Activated naive CD8-positive, alpha-beta T cell treated with anti-CD3 and anti-CD28 coated beads, Interleukin-2, amount 50 U/mL, for 16 hours (primary cell): ENCODE measurements at places on chromosomes 6 and 20.

- no peak for DNase-seq
Measured at GRCh38 chr6:5754904-5755303, 251.8 kb downstream of the NRN1 start.

- DNase-seq, result no peak
Measured at GRCh38 chr6:167517254-167517916, 192.5 kb downstream of the TTLL2 start.

GRCh38 chr6:168362276-168362990, 42.9 kb upstream of the DACT2 start:
- no peak for DNase-seq

DNA sequence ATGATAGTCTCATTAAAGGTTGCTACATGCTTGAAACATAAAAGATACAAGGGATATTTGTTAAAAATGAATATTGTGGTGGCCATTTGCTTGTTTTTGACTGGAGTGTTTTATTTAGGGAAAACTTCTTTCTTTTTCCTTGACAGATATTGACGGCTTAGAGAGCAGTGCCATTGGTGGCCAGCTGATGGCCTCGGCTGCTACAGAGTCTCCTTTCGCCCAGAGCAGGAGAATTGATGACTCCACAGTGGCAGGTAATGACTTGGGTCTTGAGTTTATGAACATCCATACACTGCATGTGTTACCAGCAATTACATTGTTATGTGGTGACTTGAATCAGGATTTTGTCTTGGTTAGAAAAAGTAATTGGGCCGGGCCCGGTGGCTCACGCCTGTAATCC, 67.5 kb upstream of the PBOV1 start:
- no peak for DNase-seq

- DNase-seq, result no peak
Measured at GRCh38 chr20:8406391-8406790, 274.3 kb downstream of the PLCB1 start.

GRCh38 chr6:77492530-77492929, 29.2 kb upstream of the HTR1B start:
- DNase-seq, result no peak

DNA sequence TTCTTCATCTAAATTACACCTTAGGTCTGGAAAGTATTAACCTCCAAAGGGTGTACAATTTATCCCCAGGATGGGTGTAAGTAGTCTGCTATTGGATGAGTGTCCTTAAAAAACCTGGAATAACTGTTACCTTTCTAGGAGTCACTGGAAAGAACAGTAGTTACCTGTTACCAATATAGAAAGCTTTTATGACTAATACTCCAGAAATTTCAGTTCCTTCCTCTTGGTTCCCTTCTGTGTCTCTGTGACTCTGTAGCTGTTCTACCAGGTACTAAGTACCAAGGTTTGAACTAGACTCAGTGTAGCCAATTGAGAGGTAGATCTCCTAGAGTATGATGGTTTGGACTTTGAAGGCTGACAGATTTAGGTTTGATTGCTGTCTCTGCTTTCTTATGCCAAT, 47.0 kb upstream of the TBX18 start:
- DNase-seq, result no peak
